Activated CD4-positive, alpha-beta T cell treated with anti-CD3 and anti-CD28 coated beads for 36 hours (primary cell): ENCODE measurements at places on chromosomes 5 and 9. TPM values are rescaled to one million over a fixed set of nuclear protein-coding genes. Genes with fewer than 3 reads are reported as not detected.

The FAT2 gene
- not detected for total RNA-seq

The ZBED3 gene
- 2.9 TPM for total RNA-seq

The CDH9 gene
- total RNA-seq: not detected

The GARIN3 gene
- total RNA-seq: 0.82 TPM

GRCh38 chr5:167720259-167720658 lies 571.2 kb upstream of the WWC1 start:
- no peak overlapping the region for H3K27ac ChIP-seq
- DNase-seq: no peak
- no peaks in the 10 kb centered on the region for H3K36me3 ChIP-seq
- no peak overlapping the region for H3K4me3 ChIP-seq
- peaks cover 7% of the 10 kb centered on the region for H3K27me3 ChIP-seq

GRCh38 chr5:34608859-34609648 lies 47.1 kb upstream of the RAI14 start:
- H3K27ac ChIP-seq: no peak overlapping the region
- peaks cover 4% of the 10 kb centered on the region for H3K27me3 ChIP-seq
- no peak for DNase-seq
- no peak overlapping the region for H3K4me3 ChIP-seq
